ENCODE measurements at places on chromosomes 7 and 10.

GRCh38 chr10:117509573-117509972 lies 33.0 kb upstream of the EMX2 start:
- no peak for DNase-seq

DNA sequence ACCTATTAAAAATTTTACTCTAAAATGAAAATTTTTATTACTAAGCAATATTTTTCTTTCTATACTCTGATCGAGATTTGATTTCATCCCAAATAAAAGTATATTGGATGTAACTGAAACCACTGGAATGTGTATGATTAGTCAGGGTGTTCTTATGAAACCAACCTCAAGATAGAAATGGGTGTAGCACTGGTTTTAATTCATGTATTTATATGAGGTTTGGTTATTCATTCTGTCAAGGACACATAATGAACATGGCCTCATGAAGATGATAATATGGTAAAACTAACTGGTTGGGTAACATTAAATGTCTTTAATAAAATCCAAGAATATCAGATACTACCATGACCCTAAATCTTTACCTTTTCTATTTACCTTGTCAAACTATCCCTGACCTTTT lies 197.7 kb downstream of the SEMA3A start:
- no peak for DNase-seq

DNA sequence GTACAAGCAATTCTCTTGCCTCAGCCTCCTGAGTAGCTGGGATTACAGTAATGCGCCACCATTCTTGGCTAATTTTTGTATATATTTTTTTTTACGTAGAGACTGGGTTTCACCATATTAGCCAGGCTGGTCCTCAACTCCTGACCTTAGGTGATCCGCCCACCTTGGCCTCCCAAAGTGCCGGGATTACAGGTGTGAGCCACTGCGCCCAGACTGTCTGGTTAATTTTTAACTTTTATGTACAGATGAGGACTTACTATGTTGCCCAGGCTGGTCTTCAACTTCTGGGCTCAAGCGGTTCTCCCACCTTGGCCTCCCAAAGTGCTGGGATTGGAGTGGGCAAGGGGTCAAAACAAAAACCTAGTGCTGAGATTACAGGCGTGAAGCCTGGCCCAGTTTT lies 101.8 kb downstream of the JMJD1C start:
- no peak for DNase-seq

DNA sequence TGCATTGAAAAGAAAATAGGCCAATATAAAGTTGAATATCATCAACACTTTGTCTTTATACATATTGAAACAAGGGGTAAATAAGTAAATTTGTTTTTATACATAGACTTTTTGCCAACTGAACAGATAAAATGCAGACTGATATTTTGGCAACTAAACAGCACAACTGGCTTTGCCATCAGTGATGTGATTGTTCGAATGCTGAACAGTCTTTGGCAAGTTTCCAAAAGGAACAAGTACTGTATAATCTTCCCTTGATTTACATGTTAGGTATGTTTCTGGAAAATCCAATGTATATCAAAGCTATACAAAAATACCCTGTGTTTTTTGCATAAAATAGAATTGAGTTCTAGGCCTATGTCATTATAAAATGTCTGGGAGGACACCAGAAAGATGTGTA lies 18.2 kb upstream of the ANKRD1 start:
- DNase-seq, result no peak

DNA sequence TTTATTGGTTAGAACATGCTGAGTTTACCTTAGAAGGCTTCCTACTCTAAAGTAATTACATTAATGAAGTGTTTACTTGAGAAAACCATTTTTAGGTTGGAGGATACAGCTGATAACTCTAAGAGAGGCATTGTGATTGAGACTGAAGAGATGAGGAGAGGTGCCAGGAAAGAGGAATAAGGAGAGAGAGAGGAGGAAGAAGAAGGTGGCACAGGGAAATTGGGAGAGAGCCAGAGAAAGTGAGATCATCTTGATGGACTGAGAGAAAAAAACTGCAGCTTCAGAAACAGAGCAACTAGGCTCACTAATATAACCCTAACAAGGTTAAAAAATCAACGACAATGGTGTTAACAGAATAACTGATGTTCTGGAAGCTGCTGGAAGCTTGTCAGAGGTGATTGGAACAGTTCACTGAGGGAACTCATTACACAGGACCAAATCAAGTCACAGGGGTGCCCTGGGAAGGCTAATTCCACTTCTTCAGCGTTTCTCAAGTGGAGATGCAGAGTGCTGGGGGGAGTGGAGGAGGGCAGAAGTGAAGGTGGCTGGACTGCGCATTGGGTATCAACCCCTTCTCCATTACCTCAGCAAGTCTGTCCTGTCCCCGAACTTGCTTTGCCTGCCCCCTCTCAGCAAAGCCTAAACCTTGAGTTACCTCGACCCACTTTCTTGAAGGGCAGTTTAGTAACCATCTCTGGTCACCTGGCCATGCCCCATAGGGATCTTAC lies 6.9 kb upstream of the SORBS1 start:
- no peak for DNase-seq

- no peak for DNase-seq
These were observed 768 bp downstream of the CHCHD2 start for GRCh38 chr7:56105508-56105907.

All from SK-N-MC (cell line).